ENCODE measurements at places on chromosomes 11 and 22.

DNA sequence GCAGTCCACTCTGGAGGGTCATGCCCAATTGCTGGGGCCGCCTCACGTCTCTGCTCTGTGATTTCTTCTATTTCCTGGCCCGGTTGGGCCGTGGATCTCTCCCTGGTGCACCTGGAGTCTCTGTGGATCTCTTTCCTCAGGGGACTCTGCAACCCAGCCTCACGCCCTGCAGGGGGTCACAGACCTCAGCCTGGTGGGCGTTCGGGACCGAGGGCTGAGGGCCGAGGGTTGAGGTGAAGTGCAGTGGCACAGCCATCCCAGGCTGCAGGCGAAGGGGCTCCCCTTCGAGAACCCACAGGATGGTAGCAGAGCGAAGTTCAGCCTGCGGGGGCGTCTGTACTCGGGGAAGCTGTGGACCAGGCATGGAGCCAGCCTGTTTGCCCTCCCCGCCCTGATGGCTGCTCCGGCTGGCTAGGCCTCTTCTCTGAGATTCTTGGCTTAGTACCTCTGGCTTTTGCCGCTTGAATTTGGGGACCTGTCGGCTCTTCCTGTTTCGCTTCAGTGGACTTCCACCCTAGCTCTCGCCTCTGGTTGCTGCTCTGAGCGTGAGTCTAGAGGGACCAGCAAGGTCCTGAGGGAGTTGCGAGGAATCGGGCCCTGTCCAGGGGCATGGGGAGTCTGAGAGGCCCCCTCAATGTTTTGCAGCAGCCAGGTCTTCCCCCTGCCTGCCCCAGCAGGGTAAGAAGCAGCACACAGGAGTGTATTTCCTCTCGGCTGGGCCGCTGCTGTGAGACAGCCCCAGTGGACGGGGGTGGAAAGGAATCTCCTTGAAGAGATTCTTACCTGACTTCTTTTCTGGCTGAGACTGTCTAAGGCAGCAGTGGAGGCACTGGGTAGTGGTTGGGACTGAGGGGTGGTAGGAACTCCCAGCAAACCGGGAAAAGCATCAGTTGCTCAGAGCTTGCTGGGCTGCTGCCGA, 140.8 kb downstream of the TBC1D22A start:
- no peak overlapping the region for H3K4me3 ChIP-seq
- H3K4me1 ChIP-seq, result no peaks in the 10 kb centered on the region
- no peaks in the 10 kb centered on the region for H3K27me3 ChIP-seq
- no peaks in the 10 kb centered on the region for H3K36me3 ChIP-seq
- no peak overlapping the region for H3K27ac ChIP-seq

GRCh38 chr11:83051760-83052671, 19.7 kb downstream of the RAB30 start:
- peak overlapping the region; percentile 46 for H3K27ac ChIP-seq
- no peaks in the 10 kb centered on the region for H3K36me3 ChIP-seq
- no peak overlapping the region for H3K4me3 ChIP-seq
- H3K27me3 ChIP-seq, result no peaks in the 10 kb centered on the region

DNA sequence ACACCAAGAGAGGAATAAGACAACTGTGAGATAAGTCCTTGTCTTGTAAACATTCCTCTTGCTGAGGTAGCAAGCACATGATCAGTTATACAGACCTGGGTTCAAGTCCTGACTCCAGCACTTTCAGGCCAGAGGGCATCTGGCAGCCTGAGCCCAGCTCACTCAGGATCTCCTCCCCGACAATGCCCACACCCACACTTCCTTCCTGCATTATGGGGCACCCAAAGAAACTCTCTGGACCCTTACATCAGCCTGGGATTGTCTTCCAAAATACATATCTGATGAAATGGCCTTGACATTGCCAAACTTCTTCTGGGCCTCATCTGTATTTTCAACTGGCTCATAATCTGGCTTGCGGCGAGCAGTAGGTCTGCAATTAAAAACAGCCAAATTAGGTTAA, 48.6 kb downstream of the ARFGAP3 start:
- DNase-seq, result no peak
- no peak overlapping the region for H3K4me3 ChIP-seq

- no peak overlapping the region for H3K4me3 ChIP-seq
- H3K27ac ChIP-seq, result peak overlapping the region; percentile 53
- no peaks in the 10 kb centered on the region for H3K27me3 ChIP-seq
- peak; percentile 76 for DNase-seq
- H3K4me1 ChIP-seq, result no peaks in the 10 kb centered on the region
These were observed 347.9 kb upstream of the NCAM1 start for GRCh38 chr11:112613051-112613972.

DNA sequence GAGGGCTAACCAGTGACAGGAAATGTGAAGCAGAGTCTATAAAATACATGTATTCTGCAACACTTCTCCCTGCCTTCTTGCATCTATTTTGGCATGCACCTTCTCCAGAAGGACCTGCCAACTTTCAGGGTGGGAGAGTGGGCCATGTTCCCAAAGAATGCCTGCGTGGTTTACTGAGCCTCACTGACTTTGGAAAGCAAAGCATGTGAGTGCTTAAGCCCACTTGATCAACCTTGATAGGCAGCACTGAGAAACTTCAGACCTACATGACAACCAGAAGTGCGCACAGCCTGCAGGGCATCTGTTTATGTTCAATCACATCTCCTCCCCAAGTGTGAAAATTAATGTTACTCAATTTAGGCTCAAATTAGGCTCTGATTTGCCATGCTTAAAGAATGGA, 69.2 kb downstream of the AMOTL1 start:
- H3K27me3 ChIP-seq, result no peaks in the 10 kb centered on the region
- H3K4me1 ChIP-seq, result peaks cover 15% of the 10 kb centered on the region
- no peak overlapping the region for H3K4me3 ChIP-seq
- no peak overlapping the region for H3K27ac ChIP-seq

- DNase-seq, result no peak
- no peak overlapping the region for H3K27ac ChIP-seq
- H3K4me1 ChIP-seq, result no peaks in the 10 kb centered on the region
- H3K27me3 ChIP-seq, result no peaks in the 10 kb centered on the region
These were observed 51.5 kb upstream of the SPATA19 start for GRCh38 chr11:133896642-133897330.

- no peaks in the 10 kb centered on the region for H3K27me3 ChIP-seq
- H3K27ac ChIP-seq, result no peak overlapping the region
- H3K4me1 ChIP-seq, result no peaks in the 10 kb centered on the region
- no peak for DNase-seq
- no peak overlapping the region for H3K4me3 ChIP-seq
- no peaks in the 10 kb centered on the region for H3K36me3 ChIP-seq
These were observed 181.0 kb downstream of the MN1 start for GRCh38 chr22:27620367-27621154.

DNA sequence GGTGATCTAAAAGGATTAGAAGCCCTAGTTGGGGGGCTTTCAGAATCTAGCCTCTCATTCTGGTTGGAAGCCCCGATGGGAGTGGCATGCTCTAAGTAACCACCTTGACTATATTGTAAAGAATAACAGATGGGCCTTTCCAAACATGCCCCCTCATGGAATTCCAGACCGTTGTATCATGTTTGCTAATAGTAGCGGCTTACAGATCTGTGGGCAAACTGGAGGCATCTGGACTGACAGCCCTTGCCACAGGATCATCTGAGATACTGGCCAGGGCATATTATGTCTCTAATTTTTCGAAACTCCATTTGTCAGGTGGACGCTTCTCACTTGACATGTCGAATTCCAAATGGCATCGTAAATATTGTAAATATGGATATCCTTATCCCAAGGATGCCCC, 10.5 kb downstream of the APIP start:
- H3K27ac ChIP-seq, result no peak overlapping the region
- no peaks in the 10 kb centered on the region for H3K27me3 ChIP-seq
- H3K36me3 ChIP-seq, result no peaks in the 10 kb centered on the region
- H3K4me1 ChIP-seq, result peaks cover 17% of the 10 kb centered on the region
- no peak for DNase-seq

GRCh38 chr11:129767827-129768226, 47.8 kb upstream of the TMEM45B start:
- no peaks in the 10 kb centered on the region for H3K4me1 ChIP-seq
- H3K27ac ChIP-seq, result no peak overlapping the region
- no peaks in the 10 kb centered on the region for H3K27me3 ChIP-seq
- DNase-seq, result no peak
- no peaks in the 10 kb centered on the region for H3K36me3 ChIP-seq
- H3K4me3 ChIP-seq, result no peak overlapping the region

DNA sequence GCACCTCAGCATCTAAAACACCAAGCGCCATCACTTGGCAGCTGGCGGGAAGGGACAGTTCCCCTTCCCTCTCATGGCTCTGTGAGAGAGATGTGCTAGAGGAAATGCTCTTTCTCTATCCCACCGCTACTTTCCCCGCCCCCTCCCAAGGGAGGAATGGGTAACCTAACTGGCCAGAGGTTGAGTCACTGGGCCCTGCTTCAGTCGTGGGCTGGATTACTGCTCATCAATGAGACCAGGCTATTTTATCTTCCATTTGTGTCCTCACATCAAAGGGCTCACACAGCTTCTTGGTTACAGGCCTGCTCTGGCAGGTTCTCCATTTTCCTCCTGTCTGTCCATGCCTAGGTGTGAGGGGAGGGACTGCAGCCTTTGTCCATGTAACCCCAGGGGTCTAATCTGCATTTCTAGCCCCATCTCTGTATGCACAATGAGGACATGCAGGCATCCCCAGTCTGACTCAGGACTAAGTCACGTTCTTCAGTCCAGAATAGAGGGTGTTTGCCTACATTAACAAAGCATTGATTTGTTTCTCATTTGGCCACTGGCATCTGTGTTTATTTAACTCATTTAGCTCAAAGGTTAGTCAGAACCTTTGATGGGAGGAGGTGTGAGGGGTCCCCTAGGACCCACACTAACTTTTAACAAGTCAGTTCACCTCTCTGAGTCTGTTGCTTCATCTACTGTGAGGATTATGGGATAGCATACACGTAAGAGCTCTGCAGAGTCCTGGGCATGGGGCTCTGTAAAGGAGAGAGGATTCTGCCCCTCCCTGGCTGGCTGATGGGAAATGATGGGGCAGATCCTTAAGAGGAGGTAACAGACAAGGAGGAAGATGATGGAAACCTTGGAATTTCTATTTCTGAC, 99.1 kb downstream of the XRRA1 start:
- H3K27me3 ChIP-seq, result no peaks in the 10 kb centered on the region
- H3K4me3 ChIP-seq, result no peak overlapping the region
- no peak overlapping the region for H3K27ac ChIP-seq

DNA sequence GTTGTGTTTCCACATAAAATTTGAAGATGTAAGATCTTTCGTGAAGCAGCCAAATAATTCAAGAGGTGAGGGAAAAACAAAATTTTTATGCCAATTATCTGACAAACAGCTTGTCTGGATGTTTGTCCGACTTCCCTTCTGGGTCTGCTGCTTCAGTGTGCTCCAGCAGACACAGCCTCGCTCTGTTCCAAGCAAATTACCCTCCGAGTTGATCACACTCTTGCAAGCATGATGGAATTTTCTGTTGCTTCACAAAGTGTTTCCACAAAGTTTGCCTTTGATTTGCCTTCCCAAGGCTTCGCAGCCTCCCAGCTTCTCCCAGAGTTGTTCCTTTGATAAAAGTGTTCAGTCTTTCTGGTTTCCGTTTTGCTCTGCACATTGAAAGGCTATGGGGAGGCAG, 78.4 kb upstream of the SEZ6L start:
- DNase-seq, result no peak
- H3K27ac ChIP-seq, result no peak overlapping the region
- no peaks in the 10 kb centered on the region for H3K36me3 ChIP-seq

DNA sequence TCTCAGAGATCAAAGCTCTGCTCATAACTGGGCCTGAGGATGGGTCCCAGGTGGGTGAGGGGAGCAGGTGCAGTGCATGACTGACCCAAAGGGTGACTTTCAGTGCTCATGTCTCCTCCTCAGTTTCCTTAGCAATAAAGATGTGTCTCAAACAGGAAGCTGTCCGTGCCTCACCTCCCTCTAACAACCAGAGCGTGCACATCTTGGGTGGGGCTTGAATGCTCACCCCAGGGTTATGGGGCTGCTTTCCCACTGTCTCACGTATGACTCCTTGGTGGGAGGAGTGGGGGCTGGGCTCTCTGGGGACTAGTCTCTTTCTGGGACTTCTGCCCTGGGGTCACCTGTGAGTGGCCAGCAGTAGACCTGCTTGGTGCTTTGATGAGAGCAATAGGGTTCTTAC, 53.9 kb upstream of the PHOX2A start:
- no peaks in the 10 kb centered on the region for H3K27me3 ChIP-seq
- H3K4me3 ChIP-seq, result no peak overlapping the region
- DNase-seq, result no peak
- H3K36me3 ChIP-seq, result no peaks in the 10 kb centered on the region

GRCh38 chr11:18698341-18699268, at the start of gene TMEM86A:
Gene TMEM86A, plus strand, starts transcription at chr11:18698779. Its CDS starts 108 bp downstream, at chr11:18698887.
- no peaks in the 10 kb centered on the region for H3K27me3 ChIP-seq
- peak within 1 kb of the TSS; percentile 70 for H3K27ac ChIP-seq
- H3K4me3 ChIP-seq, result peak within 1 kb of the TSS; percentile 78
- peak; percentile 97 for DNase-seq
- H3K36me3 ChIP-seq, result no peaks in the 10 kb centered on the region

DNA sequence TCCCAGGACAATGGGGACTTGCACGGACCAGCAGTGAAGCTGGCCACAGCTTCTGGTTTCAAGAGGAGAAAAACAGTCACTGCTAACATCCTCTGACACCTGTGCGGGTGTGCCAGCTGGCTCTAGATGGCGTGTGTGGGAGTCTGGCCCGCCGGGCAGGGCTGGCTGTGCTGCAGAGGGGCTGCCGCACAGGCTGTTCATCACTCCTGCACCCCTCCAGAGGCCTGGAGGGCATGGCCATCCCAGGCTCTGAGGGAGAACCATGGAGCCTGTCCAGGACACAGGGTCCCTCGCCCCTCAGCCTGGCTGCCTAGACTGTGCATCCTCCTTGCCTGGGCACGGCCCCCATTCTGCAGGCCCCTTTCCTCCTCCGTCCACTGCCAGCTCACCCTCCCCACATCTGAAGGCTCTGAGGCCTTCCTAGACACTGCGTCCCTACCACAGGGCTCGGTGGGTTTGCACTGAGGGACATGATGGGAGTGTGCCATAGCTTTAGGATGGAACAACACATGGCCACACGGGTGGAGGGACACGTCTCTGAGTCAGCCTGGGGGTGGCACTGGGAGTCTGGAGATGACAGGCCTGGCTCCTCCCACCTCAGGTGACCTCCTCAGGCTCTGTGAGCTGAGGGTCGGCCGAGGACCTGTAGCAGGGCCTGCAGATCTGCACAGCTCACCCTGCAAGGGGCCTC, 42.1 kb upstream of the GNB1L start:
- H3K4me1 ChIP-seq, result no peaks in the 10 kb centered on the region
- no peaks in the 10 kb centered on the region for H3K27me3 ChIP-seq
- no peaks in the 10 kb centered on the region for H3K36me3 ChIP-seq
- no peak for DNase-seq

GRCh38 chr22:24406322-24407277, 20.8 kb upstream of the ADORA2A start:
- no peak overlapping the region for H3K27ac ChIP-seq
- H3K36me3 ChIP-seq, result no peaks in the 10 kb centered on the region
- no peaks in the 10 kb centered on the region for H3K27me3 ChIP-seq
- no peak for DNase-seq

- H3K27me3 ChIP-seq, result no peaks in the 10 kb centered on the region
- DNase-seq, result no peak
- H3K36me3 ChIP-seq, result no peaks in the 10 kb centered on the region
- peaks cover 42% of the 10 kb centered on the region for H3K4me1 ChIP-seq
- no peak overlapping the region for H3K4me3 ChIP-seq
These were observed 5.7 kb downstream of the PDGFB start for GRCh38 chr22:39238966-39239505.

GRCh38 chr11:87451395-87451794, 413.7 kb downstream of the TMEM135 start:
- H3K36me3 ChIP-seq, result no peaks in the 10 kb centered on the region
- H3K4me3 ChIP-seq, result no peak overlapping the region
- no peak for DNase-seq
- H3K27ac ChIP-seq, result no peak overlapping the region
- no peaks in the 10 kb centered on the region for H3K27me3 ChIP-seq

Data from pancreas (tissue), 10 donors.